Occipital lobe (tissue), 3 donors: ENCODE measurements at places on chromosomes 2 and 18. TPM values are rescaled to one million over a fixed set of nuclear protein-coding genes. Genes with fewer than 3 reads are reported as not detected.

The LIMS4 gene
- total RNA-seq = 0.31 TPM

The NXPH2 gene
- total RNA-seq = 30.4 TPM

The FBXO41 gene
- 27.0 TPM for total RNA-seq

The APLF gene
- total RNA-seq = 12.3 TPM

The PTH2R gene
- 1.4 TPM for total RNA-seq

The PRKAG3 gene
- total RNA-seq = not detected

The LYPD6B gene
- 12.5 TPM for total RNA-seq

The TMEM163 gene
- 14.3 TPM for total RNA-seq

The REG1B gene
- not detected for total RNA-seq

The AMER3 gene
- total RNA-seq = 32.8 TPM

The HMSD gene
- 0.16 TPM for total RNA-seq

The LHCGR gene
- total RNA-seq = 0.16 TPM

The SNTG2 gene
- total RNA-seq = 4.1 TPM

The LRP2 gene
- 0.16 TPM for total RNA-seq

The CFC1 gene
- total RNA-seq = not detected

The CXCR4 gene
- 115 TPM for total RNA-seq

The ZNF385B gene
- 18.4 TPM for total RNA-seq

The ANKRD29 gene
- total RNA-seq = 1.2 TPM

The SLC16A14 gene
- 66.8 TPM for total RNA-seq

The CREG2 gene
- 4.8 TPM for total RNA-seq

The SATB2 gene
- 532 TPM for total RNA-seq

The CXXC1 gene
- total RNA-seq = 39.8 TPM

The UGT1A9 gene
- total RNA-seq = not detected

The MOGAT1 gene
- not detected for total RNA-seq

The CAMKMT gene
- total RNA-seq = 6.7 TPM

The FIGN gene
- total RNA-seq = 3.4 TPM

The GALNT14 gene
- 4.7 TPM for total RNA-seq

The MPPE1 gene
- 17.6 TPM for total RNA-seq

The ST6GAL2 gene
- 148 TPM for total RNA-seq

The CARF gene
- total RNA-seq = 24.8 TPM

The GCKR gene
- 0.16 TPM for total RNA-seq

The GPR45 gene
- 0.78 TPM for total RNA-seq

The EGR4 gene
- total RNA-seq = not detected

The SPHKAP gene
- 21.2 TPM for total RNA-seq

The CRYBA2 gene
- total RNA-seq = not detected

The FLACC1 gene
- 3.7 TPM for total RNA-seq

The GKN2 gene
- not detected for total RNA-seq

The DSEL gene
- total RNA-seq = 71.4 TPM

The MATN3 gene
- 1.1 TPM for total RNA-seq

The DSC1 gene
- not detected for total RNA-seq

The UGT1A3 gene
- not detected for total RNA-seq

The IKZF2 gene
- total RNA-seq = 12.0 TPM

The KCMF1 gene
- 48.8 TPM for total RNA-seq

The ANKRD62 gene
- total RNA-seq = 0.16 TPM

The RIOK3 gene
- 55.7 TPM for total RNA-seq
